ENCODE measurements at places on chromosomes 2 and 18.
A peak's percentile ranks its signal among the peaks of the same experiment; 100 is the strongest.

GRCh38 chr18:73124175-73124574, 256.4 kb upstream of the NETO1 start:
- no peak for DNase-seq

GRCh38 chr2:226399006-226399405, 400.6 kb downstream of the IRS1 start:
- no peak for DNase-seq

DNA sequence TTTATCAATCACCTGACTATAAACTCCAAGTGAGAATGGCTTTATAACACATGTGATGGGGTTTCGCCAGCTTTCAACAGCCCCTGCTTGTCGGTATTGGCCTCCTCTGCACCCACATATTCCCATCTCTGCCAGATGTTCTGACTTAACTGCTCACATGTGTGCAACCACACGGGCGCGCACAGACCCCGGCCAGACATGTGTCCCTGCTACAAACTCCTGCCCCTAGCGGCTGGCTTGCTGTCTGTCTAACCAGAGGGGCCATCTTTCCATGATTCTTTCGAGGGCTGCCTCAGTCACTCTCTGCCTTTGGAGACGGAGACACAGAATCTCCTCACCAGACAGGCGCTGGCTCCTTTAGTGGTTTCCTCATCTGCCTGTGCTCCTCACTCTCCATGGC, 15.3 kb downstream of the STON1 start:
- no peak for DNase-seq

DNA sequence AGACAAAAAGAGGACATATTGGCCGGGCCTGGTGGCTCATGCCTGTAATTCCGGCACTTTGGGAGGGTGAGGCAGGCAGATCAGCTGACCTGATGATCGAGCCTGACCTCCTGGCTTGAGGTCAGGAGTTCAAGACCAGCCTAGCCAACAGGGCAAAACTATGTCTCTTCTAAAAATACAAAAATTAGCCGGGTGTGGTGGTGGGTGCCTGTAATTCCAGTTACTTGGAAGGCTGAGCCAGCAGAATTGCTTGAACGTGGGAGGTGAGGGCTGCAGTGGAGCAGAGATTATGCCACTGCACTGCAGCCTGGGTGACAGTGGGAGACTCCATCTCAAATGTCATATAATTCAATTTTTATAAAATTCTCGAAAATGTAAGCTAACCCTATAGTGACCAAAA, 84.5 kb downstream of the SEMA4F start:
- no peak for DNase-seq

DNA sequence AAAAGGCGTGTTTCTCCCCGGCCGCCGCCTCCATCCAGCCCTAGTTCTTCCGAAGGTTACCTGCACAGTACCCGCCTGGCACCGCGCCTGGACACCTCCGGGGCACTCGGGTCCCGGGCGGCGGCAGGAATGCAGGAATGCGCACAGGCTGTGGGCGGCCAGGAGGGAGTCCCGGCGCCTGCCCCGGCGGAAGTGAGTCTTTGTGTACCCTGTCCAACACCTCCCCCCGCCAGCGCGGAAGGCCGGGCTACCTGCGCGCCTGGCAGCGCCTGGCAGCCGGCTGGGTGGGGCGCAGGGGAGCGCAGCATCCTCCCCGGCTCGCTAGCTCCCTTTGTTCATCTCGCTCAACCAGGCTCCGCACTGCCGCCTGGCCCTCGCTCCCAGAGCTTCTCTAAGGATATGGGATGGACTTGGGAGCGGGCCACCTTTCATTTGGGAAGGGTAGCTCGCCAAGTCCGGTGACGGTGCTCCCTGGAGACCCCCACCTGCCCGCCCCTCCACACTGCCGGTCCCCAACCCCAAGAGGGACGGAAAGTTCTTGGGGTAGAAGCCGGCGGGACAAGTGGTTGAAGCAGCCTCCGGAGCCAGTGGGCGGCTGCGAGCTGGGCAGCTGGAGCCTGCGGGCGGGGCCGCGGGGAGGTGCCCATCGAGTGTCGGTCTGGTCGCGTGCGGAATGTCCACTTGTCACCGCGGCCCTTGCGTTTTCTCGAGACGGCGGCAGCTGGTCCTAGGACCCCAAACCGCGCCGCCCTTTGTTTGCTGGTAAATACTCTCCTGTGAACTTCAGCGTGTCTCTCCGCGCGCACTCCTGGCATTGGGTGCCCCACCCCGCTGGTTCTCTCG, 1.2 kb upstream of the ST6GAL2 start:
- peak; percentile 86 for DNase-seq

GRCh38 chr2:235045973-235046343, 94.1 kb downstream of the SH3BP4 start:
- DNase-seq = no peak

DNA sequence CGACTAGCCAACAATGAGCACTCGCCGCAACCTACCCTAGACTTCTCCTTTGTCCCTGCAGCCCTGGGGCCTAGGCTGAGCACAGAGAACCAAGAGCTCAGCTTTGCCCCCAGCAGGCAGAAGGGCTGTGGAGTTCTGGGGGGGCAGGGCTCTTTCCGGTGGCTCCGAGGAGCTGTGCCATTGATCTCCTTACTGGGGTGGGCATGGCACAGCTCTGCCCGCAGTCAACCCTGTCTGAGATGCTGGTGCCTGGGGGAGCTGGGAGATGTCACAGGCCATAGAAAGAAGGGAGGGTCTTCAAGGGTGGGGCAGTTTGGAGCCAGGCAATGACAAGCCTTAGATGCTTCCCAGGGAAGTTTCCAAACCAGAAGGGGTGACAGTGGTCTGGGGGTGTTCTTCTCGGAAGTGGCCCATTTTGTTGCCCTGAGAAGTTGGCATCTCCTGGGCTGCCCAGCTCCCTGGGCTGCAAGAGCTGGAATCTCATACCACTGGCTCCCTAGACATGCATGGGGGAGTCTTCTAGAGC, 14.1 kb upstream of the GPR55 start:
- DNase-seq = no peak
